Right lung (tissue), 10 donors: ENCODE measurements at places on chromosomes 2 and 18.

GRCh38 chr2:148828941-148829340 lies 46.1 kb upstream of the KIF5C start:
- no peak for DNase-seq

GRCh38 chr2:198036029-198036879 lies 231.9 kb downstream of the PLCL1 start:
- no peak for DNase-seq

DNA sequence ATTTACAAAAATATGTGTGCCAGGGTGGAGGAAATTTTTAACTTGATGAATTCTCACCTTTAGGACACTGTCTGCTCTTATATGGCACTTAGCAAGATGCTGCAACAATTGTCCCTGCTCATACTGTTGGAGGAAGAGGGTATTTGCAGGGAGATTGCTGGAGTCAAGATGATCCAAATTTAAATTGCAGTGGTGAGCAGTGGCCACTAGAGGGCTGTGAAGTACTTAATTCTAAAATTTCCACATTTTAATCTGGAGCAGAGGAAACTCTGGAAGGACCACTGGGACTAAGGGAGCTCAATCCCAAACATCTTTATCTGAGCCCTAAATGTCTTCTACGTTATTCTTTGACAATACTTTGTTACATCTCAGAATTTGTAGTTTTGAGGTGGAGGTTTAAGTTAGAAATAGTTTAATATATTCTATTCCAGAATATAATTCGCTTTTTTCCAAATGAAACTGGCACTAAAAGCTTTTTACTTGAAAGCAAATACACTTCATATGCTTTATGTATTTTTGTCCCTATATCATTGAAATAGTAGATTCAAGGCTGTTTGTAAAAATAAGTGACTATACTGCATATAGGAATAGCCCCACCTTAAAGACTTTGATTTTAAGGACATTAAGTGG lies 33.0 kb upstream of the PTH2R start:
- DNase-seq = peak; percentile 24

- DNase-seq = no peak
Observed at GRCh38 chr2:121367246-121367900, 82.4 kb upstream of the TFCP2L1 start.

DNA sequence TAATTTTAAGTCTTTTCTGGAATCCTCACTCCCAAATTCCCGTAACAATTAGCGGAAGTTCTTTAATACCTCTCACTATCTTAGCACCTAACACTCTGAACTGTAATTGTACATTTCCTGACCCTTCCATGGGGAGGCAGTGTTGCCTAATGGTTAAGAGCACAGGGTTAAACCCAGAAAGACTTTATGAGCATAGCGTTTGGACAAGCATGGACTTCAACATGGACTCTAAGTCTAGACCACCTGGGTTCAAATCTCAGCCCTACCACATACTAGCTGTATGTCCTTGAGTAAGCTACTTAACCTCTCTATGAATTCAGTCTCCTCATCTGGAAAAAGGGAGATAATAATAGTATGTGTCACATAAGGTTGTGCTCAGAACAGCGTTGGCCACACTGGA lies 13.0 kb downstream of the ANTXR1 start:
- no peak for DNase-seq

- no peak for DNase-seq
Observed at GRCh38 chr2:225010804-225011203, 31.5 kb downstream of the DOCK10 start.

DNA sequence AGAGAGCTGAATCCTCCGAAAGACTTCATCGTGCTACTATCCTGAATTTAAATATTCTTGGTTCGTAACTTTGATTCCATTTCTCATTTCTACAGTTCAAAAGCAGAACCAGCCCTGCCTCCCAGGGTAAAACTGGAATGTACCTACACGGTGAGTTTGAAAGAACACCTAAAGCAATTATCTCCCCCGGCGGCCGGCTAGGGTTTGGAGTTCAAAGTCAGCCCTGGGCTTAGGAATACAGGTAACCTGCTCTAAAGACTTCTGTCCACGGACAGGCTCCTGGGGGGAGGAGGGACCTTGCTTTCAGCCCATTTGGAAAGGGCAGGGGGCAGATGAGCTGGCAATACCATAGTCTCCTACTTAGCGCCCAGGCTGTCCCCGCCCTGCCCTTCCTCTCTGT lies 32.3 kb downstream of the CYP27C1 start:
- DNase-seq = no peak

DNA sequence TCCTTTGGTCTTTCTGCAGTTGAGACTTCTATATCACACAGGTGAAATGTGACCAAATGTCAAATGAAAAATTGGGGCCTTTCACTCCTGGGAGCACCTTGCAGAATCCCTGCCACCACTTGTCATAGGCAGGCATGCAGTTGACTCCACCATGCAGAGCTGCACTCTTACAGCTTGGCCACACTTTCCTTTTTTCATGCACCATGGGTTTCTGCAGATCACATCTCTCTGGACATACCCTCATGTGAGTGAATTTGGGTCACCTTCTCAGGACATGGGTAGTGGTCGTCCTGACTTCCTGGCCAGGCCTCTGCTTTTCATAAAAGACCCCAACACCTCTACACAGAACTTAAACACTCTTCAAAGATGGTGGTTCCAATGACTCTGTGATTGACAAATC lies 155.1 kb upstream of the RAB12 start:
- no peak for DNase-seq

- no peak for DNase-seq
Observed at GRCh38 chr18:13379930-13380690, 161.6 kb downstream of the LDLRAD4 start.

- DNase-seq = no peak
Observed at GRCh38 chr2:101560780-101561315, 85.9 kb upstream of the RFX8 start.
